ENCODE measurements at places on chromosomes 3 and 15. TPM values are rescaled to one million over a fixed set of nuclear protein-coding genes. Genes with fewer than 3 reads are reported as not detected.

GRCh38 chr3:186849374-186849975, 7.0 kb downstream of the ADIPOQ start:
- DNase-seq = no peak
- no peaks in the 10 kb centered on the region for H3K36me3 ChIP-seq

GRCh38 chr3:53938645-53939044, 47.0 kb upstream of the SELENOK start:
- no peak overlapping the region for H3K27ac ChIP-seq
- no peak overlapping the region for H3K4me3 ChIP-seq
- H3K36me3 ChIP-seq = peaks cover 6% of the 10 kb centered on the region
- H3K27me3 ChIP-seq = no peaks in the 10 kb centered on the region
- peak; percentile 52 for DNase-seq
- H3K4me1 ChIP-seq = peaks cover 7% of the 10 kb centered on the region

DNA sequence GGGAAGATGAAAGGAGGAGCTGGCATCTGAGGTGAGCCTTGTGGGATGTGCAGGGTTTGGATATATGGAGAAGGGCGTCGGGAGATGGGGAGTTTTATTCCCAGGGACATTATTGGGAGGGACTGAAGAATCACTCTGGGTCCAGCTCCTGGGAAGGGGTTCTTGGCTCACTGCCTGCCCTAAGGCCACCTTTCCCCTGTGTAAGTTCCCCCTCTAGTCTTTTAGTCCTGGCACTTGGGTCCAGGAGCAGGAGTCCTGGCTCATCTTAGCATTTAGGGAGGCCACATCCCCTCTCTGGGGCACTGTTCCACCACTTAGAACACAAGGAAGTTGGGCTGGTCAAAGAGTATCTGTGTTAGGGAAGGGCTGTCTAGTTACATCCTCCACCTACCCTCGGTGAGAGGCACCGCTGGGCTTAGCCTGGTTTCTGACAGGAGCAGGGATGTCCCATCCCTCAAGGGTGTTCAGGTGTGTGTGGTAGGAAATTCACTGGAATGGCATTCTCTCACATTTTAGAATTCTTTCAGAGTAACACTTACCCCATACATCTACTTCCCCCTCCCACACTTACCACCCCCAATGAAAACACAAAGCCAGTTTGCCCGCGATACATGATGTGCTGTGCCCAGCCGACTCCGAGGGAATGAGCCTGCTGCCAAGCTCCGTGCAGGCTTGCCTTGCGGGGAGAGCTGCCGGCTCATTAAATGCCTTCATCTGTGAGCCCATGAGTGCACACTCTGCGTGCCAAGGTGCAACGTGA, 86.7 kb downstream of the FAM43A start:
- peaks cover 6% of the 10 kb centered on the region for H3K4me1 ChIP-seq
- no peaks in the 10 kb centered on the region for H3K36me3 ChIP-seq
- H3K27me3 ChIP-seq = peaks cover 8% of the 10 kb centered on the region
- DNase-seq = no peak
- H3K4me3 ChIP-seq = no peak overlapping the region

GRCh38 chr3:100830931-100831330, 121.6 kb downstream of the TFG start:
- H3K27ac ChIP-seq = no peak overlapping the region
- no peak for DNase-seq
- H3K4me3 ChIP-seq = no peak overlapping the region
- H3K27me3 ChIP-seq = no peaks in the 10 kb centered on the region
- no peaks in the 10 kb centered on the region for H3K36me3 ChIP-seq

DNA sequence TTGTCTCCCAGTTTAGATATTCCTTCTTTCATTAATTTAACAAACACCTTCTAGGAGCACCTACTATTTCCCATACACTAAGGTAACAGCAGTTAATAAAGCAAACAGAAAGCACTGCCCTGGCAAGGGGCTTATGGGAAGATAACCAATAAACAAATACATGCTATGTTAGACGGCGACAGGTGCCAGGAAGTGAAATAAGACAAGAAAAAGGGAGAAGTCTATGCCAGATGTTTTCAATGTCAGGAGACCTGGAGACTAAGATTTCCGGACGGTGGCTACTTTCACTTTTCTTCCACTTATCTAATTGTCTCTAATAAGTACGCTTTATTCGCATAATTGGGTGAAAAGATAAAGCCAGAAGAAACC, 32.5 kb upstream of the ZNF445 start:
- H3K4me1 ChIP-seq = peaks cover 14% of the 10 kb centered on the region
- DNase-seq = no peak
- H3K27me3 ChIP-seq = peaks cover 10% of the 10 kb centered on the region
- H3K36me3 ChIP-seq = peaks cover 11% of the 10 kb centered on the region
- peak overlapping the region; percentile 94 for H3K27ac ChIP-seq

Gene OR5K1
- not detected for total RNA-seq

Gene P2RY14
- not detected for total RNA-seq

GRCh38 chr15:88745696-88746095, 57.5 kb upstream of the ACAN start:
- peaks cover 3% of the 10 kb centered on the region for H3K27me3 ChIP-seq
- no peak for DNase-seq
- H3K27ac ChIP-seq = no peak overlapping the region

DNA sequence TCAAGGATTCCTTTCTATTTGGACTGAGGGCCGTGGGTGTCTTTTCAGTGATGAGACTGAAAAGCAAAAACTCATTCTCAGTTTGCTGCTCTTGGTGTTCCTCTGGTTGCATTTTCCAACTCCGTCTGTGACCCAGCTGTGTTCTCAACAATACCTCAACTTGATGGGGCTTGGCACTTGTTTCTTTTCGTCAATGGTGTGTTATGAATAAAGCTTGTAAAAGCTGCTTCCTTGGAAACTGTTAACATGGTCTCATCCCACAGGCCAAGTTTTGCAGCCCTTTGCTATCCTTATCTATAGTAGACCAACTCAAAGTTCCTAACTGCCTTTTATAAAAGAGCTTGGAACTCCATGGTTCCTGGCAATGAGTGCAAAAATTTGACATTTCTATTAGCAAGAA, 142.5 kb upstream of the UBE2E1 start:
- no peak overlapping the region for H3K4me3 ChIP-seq
- no peak for DNase-seq
- no peaks in the 10 kb centered on the region for H3K36me3 ChIP-seq
- peaks cover 3% of the 10 kb centered on the region for H3K27me3 ChIP-seq
- H3K27ac ChIP-seq = no peak overlapping the region
- no peaks in the 10 kb centered on the region for H3K4me1 ChIP-seq

Gene ARID3B
- total RNA-seq = 154 TPM

Gene RTP1
- not detected for total RNA-seq

GRCh38 chr3:107953722-107954121, 137.1 kb downstream of the CD47 start:
- H3K4me1 ChIP-seq = peaks cover 1% of the 10 kb centered on the region
- no peaks in the 10 kb centered on the region for H3K27me3 ChIP-seq
- no peak overlapping the region for H3K4me3 ChIP-seq

DNA sequence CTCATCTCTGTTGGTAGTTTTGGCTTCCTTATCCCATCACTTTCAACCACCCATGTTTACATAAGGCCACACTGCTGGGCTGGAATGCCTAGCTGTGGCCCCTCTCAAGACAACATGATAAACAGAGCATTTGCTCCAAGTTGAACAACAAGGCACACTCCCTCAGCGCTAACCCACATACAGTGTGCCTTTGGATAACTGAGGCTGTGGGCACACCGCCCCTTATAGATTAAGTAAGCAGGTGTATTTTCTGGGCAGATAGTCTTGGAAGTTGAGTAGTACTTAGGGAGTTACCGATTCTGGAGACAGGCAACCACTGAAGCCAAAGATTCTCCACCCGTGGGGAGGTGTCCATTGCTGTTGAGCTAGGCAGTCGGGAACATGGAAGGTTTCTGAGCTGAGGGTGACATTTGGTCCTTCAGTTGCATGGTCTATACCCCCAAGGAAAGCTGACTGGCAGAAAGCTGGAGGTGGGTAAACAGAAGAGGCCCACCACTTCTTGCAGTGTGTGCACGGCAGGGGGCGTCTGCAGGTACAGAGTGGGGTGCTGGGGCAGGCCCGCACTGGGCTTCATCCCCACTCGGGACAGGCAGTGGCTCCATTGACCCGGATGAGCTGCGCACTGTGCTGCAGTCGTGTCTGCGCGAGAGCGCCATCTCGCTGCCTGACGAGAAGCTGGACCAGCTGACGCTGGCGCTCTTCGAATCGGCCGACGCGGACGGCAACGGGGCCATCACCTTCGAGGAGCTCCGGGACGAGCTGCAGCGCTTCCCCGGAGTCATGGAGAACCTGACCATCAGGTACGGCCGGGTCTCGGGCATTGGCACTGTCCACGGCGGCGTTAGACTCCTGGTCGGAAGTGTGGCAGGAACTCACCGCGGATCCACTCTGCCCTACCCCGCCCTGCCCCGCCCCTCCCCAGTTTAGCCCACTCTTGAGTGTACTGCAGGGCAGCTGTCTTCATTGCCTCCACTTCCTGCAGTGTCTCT, 16.8 kb downstream of the NOX5 start:
- DNase-seq = peak; percentile 67
- H3K27me3 ChIP-seq = no peaks in the 10 kb centered on the region
- no peak overlapping the region for H3K27ac ChIP-seq
- H3K4me3 ChIP-seq = peak overlapping the region; percentile 69
- peaks cover 4% of the 10 kb centered on the region for H3K36me3 ChIP-seq

DNA sequence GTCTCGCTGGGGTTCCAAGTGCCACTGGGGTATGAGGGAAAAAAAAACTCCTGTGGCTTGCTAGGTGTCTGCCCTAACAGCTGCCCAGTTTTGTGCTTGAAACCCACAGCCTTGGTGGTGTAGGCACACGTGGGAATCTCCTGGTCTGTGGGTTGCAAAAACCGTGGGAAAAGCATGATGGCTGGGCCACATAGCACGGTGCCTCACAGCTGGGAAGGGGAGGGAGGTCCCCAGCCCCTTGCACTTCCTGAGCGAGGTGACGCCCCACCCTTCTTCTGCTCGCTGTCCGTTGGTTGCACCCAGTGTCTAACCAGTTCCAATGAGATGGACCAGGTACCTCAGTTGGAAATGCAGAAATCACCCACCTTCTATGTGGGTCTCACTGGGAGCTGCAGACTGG, 144.3 kb downstream of the KBTBD8 start:
- no peaks in the 10 kb centered on the region for H3K4me1 ChIP-seq
- DNase-seq = no peak
- no peak overlapping the region for H3K4me3 ChIP-seq
- H3K36me3 ChIP-seq = peaks cover 6% of the 10 kb centered on the region

DNA sequence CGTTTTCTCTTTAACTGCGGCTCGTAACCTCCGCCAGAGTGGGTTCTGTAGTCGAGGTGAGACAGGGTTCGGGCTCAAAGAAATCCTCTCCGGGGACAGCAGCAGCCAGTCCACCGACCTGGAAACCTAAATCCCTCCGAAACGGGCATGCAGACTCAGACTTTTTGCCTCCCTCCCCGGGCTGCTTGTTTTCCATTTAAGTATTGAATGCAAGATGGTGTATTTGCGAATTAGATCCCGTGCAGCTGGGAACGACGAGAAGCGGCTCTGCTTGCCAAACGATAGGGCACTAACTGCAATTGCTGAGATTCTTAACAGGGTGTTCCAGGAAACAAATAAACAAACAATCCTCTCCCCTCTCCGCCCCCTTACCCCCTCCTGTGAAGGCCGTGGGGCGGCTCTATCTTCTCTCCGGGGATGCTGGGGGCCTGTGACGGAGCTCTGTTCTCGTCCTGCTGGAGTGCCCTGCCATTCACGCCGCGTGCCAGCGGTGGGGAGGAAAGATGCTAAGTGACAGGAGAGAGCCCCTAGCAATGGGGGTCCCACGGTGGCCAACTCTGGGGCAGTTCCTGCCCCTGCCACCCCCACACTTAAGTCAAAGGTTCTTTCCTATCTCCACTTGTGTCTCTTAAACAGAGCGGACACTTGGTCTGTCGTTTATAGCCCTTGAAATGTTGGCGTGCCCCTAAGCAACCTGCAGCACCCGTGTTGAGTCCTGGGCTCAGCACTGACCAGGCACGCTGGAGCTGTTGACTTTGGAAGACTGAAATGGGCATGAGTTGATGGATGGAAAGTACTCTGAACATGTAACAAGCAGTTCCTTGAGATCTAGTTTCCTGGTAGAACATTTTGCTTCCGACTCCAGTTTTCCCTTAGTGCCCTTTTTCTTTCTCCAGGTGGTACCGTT, 1.3 kb upstream of the ETV5 start:
- H3K27ac ChIP-seq = no peak overlapping the region
- peaks cover 9% of the 10 kb centered on the region for H3K27me3 ChIP-seq
- no peaks in the 10 kb centered on the region for H3K36me3 ChIP-seq
- H3K4me1 ChIP-seq = peaks cover 20% of the 10 kb centered on the region
- DNase-seq = peak; percentile 37

GRCh38 chr3:50246517-50246954, 10.5 kb downstream of the GNAI2 start:
- DNase-seq = no peak
- H3K36me3 ChIP-seq = no peaks in the 10 kb centered on the region
- H3K27ac ChIP-seq = peak overlapping the region; percentile 83
- peaks cover 8% of the 10 kb centered on the region for H3K27me3 ChIP-seq
- peak overlapping the region; percentile 62 for H3K4me3 ChIP-seq
- H3K4me1 ChIP-seq = peaks cover 44% of the 10 kb centered on the region

DNA sequence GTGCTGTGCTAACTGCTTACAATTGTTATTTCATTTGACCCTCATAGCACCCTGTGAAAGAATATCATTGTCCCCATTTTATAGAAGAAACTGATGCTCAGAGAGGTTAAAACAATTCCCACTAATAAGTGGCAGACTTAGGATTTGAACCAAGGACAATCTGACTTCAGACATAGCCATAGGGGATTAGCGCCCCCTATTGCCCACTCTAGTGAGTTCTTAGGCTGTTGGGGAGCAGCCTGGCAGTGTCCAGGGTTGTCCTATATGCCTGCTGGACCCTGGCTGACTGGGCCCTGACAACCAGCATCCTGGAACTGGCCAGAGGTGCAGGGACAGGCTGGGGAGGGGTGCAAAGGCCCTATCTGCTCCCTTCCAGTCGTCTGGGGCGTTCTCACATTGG, 15.4 kb downstream of the DPH3 start:
- no peaks in the 10 kb centered on the region for H3K36me3 ChIP-seq
- no peak overlapping the region for H3K27ac ChIP-seq
- H3K27me3 ChIP-seq = no peaks in the 10 kb centered on the region
- H3K4me1 ChIP-seq = peaks cover 26% of the 10 kb centered on the region

- no peaks in the 10 kb centered on the region for H3K36me3 ChIP-seq
- no peak for DNase-seq
- H3K4me1 ChIP-seq = peaks cover 23% of the 10 kb centered on the region
- H3K27ac ChIP-seq = no peak overlapping the region
These were observed 365.1 kb upstream of the PLSCR5 start for GRCh38 chr3:146970236-146970635.

Gene HRG
- not detected for total RNA-seq

DNA sequence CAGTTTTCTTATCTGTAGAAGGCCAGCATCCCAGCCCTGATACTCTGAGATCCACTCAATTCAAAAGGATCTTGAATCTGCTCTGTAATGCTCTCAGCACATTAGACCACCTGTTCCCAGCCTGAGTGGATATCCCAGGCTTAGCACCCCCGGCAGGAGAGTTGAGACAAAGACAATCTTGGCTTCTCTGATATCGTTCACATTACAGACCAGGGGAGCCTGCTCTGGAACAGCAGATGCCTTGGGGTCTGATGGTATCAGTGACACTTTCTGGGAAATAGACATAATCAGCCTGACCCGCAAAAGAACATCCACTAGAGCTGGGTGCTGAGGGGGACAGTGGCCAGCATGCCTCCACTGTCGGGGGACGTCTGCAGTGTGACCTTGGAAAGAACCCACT, 70.6 kb downstream of the BDH1 start:
- H3K27ac ChIP-seq = no peak overlapping the region
- no peak overlapping the region for H3K4me3 ChIP-seq
- H3K36me3 ChIP-seq = no peaks in the 10 kb centered on the region
- no peak for DNase-seq
- peaks cover 4% of the 10 kb centered on the region for H3K27me3 ChIP-seq

GRCh38 chr15:68499620-68500312, 67.8 kb upstream of the ITGA11 start:
- H3K36me3 ChIP-seq = peaks cover 10% of the 10 kb centered on the region
- peaks cover 8% of the 10 kb centered on the region for H3K4me1 ChIP-seq
- H3K27me3 ChIP-seq = no peaks in the 10 kb centered on the region

Gene UTS2B
- not detected for total RNA-seq

All from glutamatergic neuron (in vitro differentiated cells).